ENCODE measurements at places on chromosomes 2 and 18. TPM values are rescaled to one million over a fixed set of nuclear protein-coding genes. Genes with fewer than 3 reads are reported as not detected.
A peak's percentile ranks its signal among the peaks of the same experiment; 100 is the strongest.

DNA sequence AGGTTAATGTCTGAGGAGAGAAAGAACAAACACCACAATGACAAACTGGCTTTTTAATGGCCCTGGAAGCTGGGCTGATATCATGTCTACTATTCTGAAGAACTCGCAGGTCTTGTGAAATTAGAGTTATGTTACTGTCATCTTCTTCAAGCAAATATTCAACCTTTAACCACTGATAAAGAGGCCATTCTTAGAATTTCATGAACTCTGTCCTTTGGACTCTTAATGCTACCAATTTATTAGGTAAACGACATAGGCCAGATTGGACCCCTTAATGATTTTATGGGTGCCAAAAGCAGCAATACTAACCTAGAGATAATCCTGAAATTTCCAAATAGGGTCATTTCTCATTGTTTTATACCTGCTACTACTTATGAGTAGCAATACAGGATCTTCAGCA lies 109.0 kb upstream of the ACVR1C start:
- peaks cover 15% of the 10 kb centered on the region for H3K4me1 ChIP-seq
- peaks cover 14% of the 10 kb centered on the region for H3K36me3 ChIP-seq
- no peak overlapping the region for H3K4me3 ChIP-seq
- DNase-seq, result no peak
- H3K27ac ChIP-seq, result no peak overlapping the region

GRCh38 chr2:127067620-127068350 lies 39.2 kb downstream of the BIN1 start:
- H3K27ac ChIP-seq, result peak overlapping the region; percentile 3
- peaks cover 2% of the 10 kb centered on the region for H3K36me3 ChIP-seq
- H3K27me3 ChIP-seq, result no peaks in the 10 kb centered on the region
- H3K4me1 ChIP-seq, result peaks cover 3% of the 10 kb centered on the region

DNA sequence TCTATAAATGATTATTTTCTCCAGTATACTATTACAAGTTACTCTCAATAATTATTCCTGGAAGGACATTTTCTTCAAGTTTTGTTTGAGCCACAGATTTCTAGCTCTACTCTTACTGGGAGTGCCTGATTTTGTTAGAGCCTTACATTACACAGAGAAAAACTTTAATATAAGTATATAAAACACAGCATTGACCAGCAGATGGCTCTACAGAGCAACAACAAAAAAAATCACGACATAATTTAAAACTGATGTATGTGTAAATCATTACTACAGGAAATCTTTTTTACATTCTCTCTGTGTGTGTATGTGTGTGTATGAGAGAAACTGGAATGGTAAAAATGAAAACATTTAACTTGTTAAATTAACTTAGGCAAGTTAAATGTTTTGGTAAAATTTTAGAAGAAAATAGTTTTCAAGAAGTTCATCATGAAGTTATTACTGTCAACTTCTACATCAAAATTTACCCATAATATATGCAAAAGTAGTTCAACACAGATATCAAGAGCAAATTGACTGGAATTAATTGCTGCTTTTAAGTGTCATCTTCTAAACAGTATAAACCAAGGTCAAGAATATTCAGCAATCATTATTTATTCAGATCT lies 103.3 kb downstream of the MDH1 start:
- no peak for DNase-seq
- H3K4me1 ChIP-seq, result peaks cover 23% of the 10 kb centered on the region
- H3K36me3 ChIP-seq, result no peaks in the 10 kb centered on the region
- no peak overlapping the region for H3K27ac ChIP-seq
- no peaks in the 10 kb centered on the region for H3K27me3 ChIP-seq
- no peak overlapping the region for H3K4me3 ChIP-seq

- H3K36me3 ChIP-seq, result no peaks in the 10 kb centered on the region
- no peaks in the 10 kb centered on the region for H3K4me1 ChIP-seq
- H3K4me3 ChIP-seq, result no peak overlapping the region
- H3K27ac ChIP-seq, result no peak overlapping the region
Measured at GRCh38 chr18:28657961-28658360, 481.0 kb upstream of the CDH2 start.

GRCh38 chr2:233525791-233526190 lies 40.8 kb downstream of the USP40 start:
- no peak for DNase-seq
- no peak overlapping the region for H3K4me3 ChIP-seq
- H3K27me3 ChIP-seq, result no peaks in the 10 kb centered on the region
- peaks cover 27% of the 10 kb centered on the region for H3K36me3 ChIP-seq
- H3K4me1 ChIP-seq, result no peaks in the 10 kb centered on the region

GRCh38 chr18:54192415-54192814 lies 32.1 kb downstream of the MBD2 start:
- no peak overlapping the region for H3K4me3 ChIP-seq
- H3K27ac ChIP-seq, result no peak overlapping the region
- no peak for DNase-seq
- no peaks in the 10 kb centered on the region for H3K4me1 ChIP-seq

DNA sequence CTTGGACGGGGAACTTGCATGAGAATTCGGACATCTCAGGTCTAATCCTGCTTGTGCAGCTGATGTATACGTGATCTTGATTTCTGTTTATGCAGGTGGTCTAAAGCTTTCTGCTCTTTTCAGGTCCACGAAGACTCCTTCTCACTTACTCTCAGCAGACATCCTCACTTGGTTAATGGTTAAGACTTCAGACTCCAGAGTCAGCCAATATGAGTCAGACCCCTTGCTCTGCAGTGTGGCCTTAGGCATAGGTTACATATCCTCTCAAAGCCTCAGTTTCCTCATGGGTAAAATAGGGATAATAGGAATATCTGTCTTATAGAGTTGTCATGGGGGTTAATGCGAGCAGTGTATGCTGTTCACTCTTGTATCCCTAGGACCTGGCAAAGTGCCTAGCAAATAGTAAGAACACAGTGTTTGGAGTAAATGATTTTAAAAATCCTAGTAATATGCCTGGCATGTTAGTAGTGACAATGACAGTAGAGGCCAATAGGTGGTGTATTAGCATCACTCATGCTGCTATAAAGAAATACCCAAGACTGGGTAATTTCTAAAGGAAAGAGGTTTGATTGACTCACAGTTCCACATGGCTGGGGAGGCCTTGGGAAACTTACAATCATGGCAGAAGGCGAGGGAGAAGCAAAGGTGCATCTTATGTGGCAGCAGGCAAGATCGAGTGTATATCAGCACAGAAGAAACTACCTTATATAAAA lies 42.3 kb downstream of the XRCC5 start:
- no peak overlapping the region for H3K4me3 ChIP-seq
- H3K36me3 ChIP-seq, result peaks cover 9% of the 10 kb centered on the region
- H3K27ac ChIP-seq, result no peak overlapping the region
- H3K27me3 ChIP-seq, result no peaks in the 10 kb centered on the region
- peaks cover 10% of the 10 kb centered on the region for H3K4me1 ChIP-seq

DNA sequence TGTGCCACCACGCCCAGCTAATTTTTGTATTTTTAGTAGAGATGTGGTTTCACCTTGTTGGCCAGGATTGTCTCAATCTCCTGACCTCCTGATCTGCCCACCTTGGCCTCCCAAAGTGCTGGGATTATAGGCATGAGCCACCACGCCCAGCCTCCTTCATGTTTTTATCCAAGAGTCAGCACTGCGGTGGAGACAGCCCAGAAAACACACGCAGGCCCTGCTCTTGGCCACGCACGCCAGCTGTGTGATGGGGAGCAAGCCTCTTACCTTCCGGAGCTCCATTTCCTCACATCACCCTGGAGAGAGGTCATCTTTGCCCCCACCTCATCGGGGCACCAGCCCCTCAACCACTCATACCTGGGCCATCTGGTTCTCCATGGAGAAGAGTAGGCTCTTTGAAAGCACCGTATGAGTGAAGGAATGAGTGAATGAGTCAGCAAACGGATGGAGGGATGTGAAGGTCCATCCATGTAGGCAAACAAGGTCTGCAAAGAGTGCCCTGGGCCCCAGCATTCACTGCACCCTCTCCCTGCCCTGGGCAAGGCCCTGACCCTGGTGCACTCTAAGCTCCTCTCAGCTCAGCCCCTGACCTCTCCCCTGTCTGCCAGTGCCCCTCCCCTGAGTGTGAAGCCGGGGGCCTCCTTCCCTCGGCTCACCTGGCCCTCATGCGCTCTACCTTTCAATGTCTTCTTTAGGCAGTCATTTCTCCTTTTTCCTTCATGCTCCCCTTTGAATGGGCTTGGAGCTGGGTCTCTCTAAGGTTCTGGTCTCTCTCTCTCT lies 7.4 kb downstream of the GYPC start:
- no peak for DNase-seq
- H3K27me3 ChIP-seq, result no peaks in the 10 kb centered on the region
- no peaks in the 10 kb centered on the region for H3K4me1 ChIP-seq

DNA sequence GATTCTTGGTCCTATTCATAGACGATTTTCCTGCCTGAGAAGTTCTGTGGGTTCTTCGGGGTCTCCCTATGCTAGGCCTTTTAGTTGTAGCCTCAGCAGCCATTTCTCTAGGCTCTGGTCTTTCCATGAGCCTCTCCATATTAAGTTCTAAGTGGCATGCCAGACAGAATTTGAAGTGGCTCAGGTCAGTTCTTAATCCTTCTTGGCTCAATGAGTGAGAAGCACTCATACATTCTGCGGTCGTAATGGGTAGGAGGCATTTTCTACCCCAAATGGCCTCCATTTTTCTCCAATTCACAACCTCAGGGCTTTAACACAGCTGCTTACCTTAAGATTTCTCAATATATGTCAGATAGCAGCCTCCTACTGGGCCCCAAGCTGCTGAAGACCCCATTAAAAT lies 405.3 kb upstream of the GALNT5 start:
- no peak overlapping the region for H3K27ac ChIP-seq
- H3K27me3 ChIP-seq, result no peaks in the 10 kb centered on the region
- no peak for DNase-seq
- H3K36me3 ChIP-seq, result no peaks in the 10 kb centered on the region
- H3K4me3 ChIP-seq, result no peak overlapping the region

DNA sequence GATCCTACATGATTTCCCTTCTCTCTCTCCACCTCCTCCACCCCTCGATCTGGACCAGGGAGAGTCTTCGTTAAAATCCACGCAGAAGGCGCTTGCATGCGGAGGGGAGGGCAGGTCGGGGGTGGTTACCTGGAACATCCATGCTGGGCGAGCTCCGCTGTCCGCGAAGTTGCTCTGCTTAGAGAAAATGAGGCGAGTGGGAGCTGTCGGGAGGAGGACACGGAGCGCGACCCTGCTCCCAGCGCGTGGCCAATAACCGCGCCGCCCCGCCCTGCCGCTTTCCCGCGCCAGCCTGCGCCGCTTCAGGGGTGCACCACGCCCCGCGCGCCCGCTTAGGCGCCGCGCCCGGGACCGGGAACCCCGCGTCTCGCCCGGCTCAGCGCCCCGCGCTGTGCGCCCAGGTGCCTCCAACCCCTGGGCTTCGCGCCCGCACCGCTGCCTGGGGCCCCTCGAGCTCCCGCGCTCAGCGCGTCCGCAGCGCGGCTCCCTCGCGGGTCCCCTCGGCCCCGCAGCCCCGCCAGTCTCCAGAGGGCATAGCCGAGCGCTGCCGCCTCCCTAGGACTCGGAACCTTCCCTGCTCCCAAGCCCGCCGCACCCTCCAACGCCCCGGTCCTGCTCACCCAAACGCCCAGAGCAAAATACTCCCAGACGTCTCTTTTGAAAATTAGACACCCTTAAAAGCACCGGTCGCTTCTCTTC lies 636 bp downstream of the CBLN2 start:
- peaks cover 28% of the 10 kb centered on the region for H3K4me1 ChIP-seq
- H3K27ac ChIP-seq, result no peak overlapping the region
- H3K4me3 ChIP-seq, result no peak overlapping the region
- H3K36me3 ChIP-seq, result no peaks in the 10 kb centered on the region
- DNase-seq, result no peak

DNA sequence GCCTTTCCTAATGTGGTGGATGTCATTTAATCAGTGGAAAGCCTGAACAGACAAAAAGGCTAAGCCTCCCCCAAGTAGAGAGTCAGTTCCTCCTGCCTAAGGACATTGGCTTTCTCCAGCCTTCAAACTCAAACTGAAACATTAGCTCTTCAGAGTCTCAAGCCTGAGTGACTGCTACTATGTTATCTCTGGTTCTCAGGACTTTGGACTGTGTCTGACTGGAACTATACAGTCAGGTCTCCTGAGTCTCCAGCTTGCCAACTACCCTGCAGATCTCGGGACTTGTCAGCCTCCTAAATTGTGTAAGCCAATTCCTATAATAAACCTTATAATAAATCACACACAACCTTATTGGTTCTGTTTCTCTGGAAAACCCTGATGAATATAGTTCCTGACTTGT lies 12.6 kb downstream of the HYCC2 start:
- no peak overlapping the region for H3K4me3 ChIP-seq
- peaks cover 20% of the 10 kb centered on the region for H3K4me1 ChIP-seq
- H3K27ac ChIP-seq, result no peak overlapping the region
- peaks cover 2% of the 10 kb centered on the region for H3K36me3 ChIP-seq
- H3K27me3 ChIP-seq, result no peaks in the 10 kb centered on the region

GRCh38 chr18:46680784-46681695 lies 24.0 kb upstream of the LOXHD1 start:
- H3K27me3 ChIP-seq, result no peaks in the 10 kb centered on the region
- no peaks in the 10 kb centered on the region for H3K36me3 ChIP-seq
- no peaks in the 10 kb centered on the region for H3K4me1 ChIP-seq
- H3K4me3 ChIP-seq, result no peak overlapping the region
- no peak overlapping the region for H3K27ac ChIP-seq

The CHRND gene
- total RNA-seq, result not detected

The FBXO48 gene
- total RNA-seq, result 0.75 TPM

The PAIP2B gene
- total RNA-seq, result 28.6 TPM

The NEURL3 gene
- 3.4 TPM for total RNA-seq

All from liver (tissue), 10 donors.